ENCODE measurements at places on chromosomes 6 and 20. TPM values are rescaled to one million over a fixed set of nuclear protein-coding genes. Genes with fewer than 3 reads are reported as not detected.

GUCA1A gene
- total RNA-seq = 1.6 TPM

FHL5 gene
- total RNA-seq = 0.63 TPM

SRMS gene
- not detected for total RNA-seq

FOXC1 gene
- total RNA-seq = 2.2 TPM

Measured in parietal lobe (tissue), 2 donors.